Cerebellar nuclear complex (tissue), 1 donor: ENCODE measurements at places on chromosomes 12 and 14.

GRCh38 chr12:46105735-46106134 lies 115.4 kb upstream of the SCAF11 start:
- DNase-seq: no peak

GRCh38 chr12:55515696-55516095 lies 23.5 kb downstream of the OR6C68 start:
- DNase-seq: no peak

GRCh38 chr12:121981456-121981855 lies 40.2 kb upstream of the BCL7A start:
- no peak for DNase-seq

DNA sequence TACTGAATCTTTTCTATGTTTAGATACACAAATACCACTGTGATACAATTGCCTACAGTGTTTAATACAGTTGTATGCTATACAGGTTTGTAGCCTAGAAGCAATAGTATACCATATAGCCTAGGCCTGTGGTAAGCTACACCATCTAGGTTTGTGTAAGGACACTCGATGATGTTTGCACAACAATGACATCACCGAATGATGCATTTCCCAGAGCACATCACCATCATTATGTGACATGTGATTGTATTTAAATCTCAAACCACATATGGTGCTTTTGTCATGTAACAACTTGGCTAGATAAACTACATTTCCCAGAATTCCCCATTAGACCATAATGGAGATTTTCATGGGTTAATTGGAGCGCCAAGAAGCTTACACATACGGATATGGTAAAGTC lies 128.4 kb upstream of the CPNE8 start:
- DNase-seq: no peak

DNA sequence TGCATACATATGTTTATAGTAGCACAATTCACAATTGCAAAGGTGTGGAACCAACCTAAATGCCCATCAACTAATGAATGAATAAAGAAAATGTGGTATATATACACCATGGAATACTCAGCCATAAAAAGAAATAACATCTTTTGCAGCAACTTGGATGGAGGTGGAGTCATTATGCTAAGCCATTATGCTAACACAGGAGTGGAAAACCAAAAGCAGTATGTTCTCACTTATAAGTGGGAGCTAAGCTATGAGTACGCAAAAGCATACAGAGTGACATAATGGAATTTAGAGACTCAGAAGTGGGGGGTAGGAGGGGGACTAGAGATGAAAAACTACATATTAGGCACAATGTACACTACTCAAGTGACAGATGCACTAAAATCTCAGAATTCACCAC lies 16.2 kb upstream of the SPTSSA start:
- no peak for DNase-seq

- DNase-seq: no peak
Measured at GRCh38 chr14:82642425-82642824, 1108.8 kb upstream of the SEL1L start.

- no peak for DNase-seq
Measured at GRCh38 chr14:96442355-96442754, 50.4 kb downstream of the AK7 start.

- DNase-seq: no peak
Measured at GRCh38 chr12:76069339-76069738, 15.1 kb downstream of the NAP1L1 start.

- no peak for DNase-seq
Measured at GRCh38 chr14:76958980-76959710, 69.4 kb downstream of the IRF2BPL start.

DNA sequence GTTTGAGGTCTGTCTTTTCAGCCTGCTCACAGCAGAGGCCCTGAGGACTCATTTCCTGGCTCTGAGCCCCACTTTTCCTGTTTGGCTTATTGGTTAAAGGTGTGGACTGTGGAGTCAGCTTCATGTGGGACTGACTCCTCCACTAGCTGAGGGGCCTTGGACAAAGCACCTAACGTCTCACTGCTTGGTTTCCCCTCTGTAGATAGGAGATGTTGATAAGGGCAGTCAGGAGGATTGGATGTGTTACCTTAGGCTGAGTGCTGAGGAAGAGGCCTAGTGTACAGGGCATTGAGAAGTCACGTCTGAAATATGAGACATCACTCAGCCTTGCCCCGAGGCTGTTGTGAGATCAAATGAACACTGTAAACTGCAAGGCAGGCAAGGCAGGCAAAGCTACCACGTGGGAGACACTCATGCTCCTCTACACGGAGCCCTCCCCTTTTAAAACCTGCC lies 27.1 kb upstream of the TCL1A start:
- no peak for DNase-seq

GRCh38 chr12:103415681-103416080 lies 80.1 kb downstream of the C12orf42 start:
- no peak for DNase-seq

GRCh38 chr14:61101803-61102548 lies 120.9 kb downstream of the SLC38A6 start:
- no peak for DNase-seq

- DNase-seq: no peak
Measured at GRCh38 chr14:48703728-48704467, 882.3 kb downstream of the RPS29 start.

- no peak for DNase-seq
Measured at GRCh38 chr12:40123496-40123895, 17.6 kb upstream of the SLC2A13 start.

GRCh38 chr14:58738189-58738836 lies 100.6 kb downstream of the DACT1 start:
- DNase-seq: no peak

- DNase-seq: no peak
Measured at GRCh38 chr12:43776498-43776897, 17.7 kb downstream of the IRAK4 start.

- DNase-seq: no peak
Measured at GRCh38 chr12:129276361-129277060, 423.2 kb downstream of the GLT1D1 start.
